ENCODE measurements at places on chromosomes 3 and 15. TPM values are rescaled to one million over a fixed set of nuclear protein-coding genes. Genes with fewer than 3 reads are reported as not detected.

GRCh38 chr15:43270676-43271306, 4.1 kb upstream of the TGM5 start:
- no peaks in the 10 kb centered on the region for H3K4me1 ChIP-seq
- H3K27ac ChIP-seq = no peak overlapping the region
- H3K36me3 ChIP-seq = no peaks in the 10 kb centered on the region
- H3K4me3 ChIP-seq = no peak overlapping the region
- no peak for DNase-seq

The TFDP2 gene
- 31.0 TPM for total RNA-seq

GRCh38 chr15:72852273-72852672, 68.7 kb upstream of the ADPGK start:
- H3K27me3 ChIP-seq = no peaks in the 10 kb centered on the region
- DNase-seq = no peak
- H3K36me3 ChIP-seq = no peaks in the 10 kb centered on the region

The GPR27 gene
- 2.6 TPM for total RNA-seq

- H3K36me3 ChIP-seq = no peaks in the 10 kb centered on the region
- H3K4me1 ChIP-seq = no peaks in the 10 kb centered on the region
- no peak for DNase-seq
- no peak overlapping the region for H3K27ac ChIP-seq
- no peak overlapping the region for H3K4me3 ChIP-seq
Observed at GRCh38 chr15:20659265-20659664, 117.7 kb upstream of the GOLGA6L6 start.

DNA sequence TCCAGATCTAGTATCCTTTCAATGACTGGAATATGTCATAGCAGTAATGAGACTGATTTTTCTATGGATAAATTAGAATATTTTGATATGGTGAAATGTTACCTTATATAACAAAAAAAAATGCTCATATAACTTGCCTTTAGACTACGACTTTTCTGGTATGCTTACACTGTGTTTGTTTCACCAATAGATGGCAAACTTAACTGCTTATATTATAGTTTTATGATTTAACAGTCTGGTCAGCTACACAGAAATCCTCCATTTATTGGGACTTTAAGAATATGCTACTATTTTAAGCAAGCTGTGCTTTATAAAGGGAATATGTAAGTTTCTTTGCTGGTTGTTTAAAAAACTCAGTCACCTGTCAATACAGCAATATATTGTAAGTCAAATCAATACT, 205.6 kb downstream of the VGLL3 start:
- H3K27ac ChIP-seq = no peak overlapping the region
- no peak overlapping the region for H3K4me3 ChIP-seq
- H3K4me1 ChIP-seq = no peaks in the 10 kb centered on the region
- H3K36me3 ChIP-seq = no peaks in the 10 kb centered on the region
- DNase-seq = no peak

DNA sequence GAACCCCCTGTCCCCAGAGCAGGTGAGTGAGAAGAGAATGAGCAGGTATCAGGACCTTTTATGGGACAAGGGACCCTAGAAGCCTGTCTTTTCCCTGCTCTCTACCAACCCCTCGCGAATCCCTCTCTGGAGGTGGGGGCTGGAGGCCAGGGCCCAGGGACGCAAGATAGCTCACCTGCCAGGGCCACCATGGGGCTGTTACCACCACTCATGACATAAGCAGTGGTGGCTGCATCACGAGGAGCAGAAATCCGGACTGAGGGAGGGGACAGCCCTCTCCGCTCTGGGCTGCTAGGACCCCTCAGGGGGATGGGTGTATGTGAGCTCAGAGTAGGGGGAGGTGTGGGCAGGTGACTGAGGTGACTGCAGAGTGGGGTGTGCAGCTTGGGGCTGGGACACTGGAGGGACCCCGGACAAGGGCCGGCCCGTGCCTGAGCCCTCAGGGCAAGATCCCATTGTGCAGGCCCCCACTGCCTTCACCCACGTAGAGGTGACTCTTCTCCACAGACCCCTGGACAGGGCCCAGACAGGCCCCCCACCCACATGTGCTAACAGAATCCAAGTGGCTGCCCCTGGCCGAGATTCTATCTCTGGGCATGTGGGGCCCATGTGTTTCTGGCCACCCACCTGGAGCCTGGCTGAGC, 190.6 kb downstream of the TBC1D2B start:
- H3K4me3 ChIP-seq = no peak overlapping the region
- no peak overlapping the region for H3K27ac ChIP-seq
- no peaks in the 10 kb centered on the region for H3K4me1 ChIP-seq
- H3K36me3 ChIP-seq = no peaks in the 10 kb centered on the region
- no peaks in the 10 kb centered on the region for H3K27me3 ChIP-seq

DNA sequence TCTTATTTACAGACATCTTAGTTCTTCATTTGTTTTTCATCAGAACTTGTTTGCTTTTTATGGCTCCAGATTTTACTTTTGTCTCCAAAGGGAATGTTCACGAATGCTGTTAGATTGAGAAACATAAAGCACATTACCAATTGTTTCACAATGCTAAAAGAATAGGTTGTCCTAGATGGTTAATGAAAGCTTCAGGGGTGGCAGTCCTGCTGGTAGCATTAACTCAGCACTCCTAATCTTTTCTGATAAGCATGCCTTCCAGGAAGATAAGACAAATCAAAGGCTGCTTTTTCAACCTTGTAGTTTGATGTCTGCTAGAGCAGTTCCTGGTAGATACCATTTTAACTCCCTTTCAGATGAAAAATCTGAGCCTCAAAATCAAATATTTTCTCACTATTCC, 619.4 kb downstream of the PYDC2 start:
- no peaks in the 10 kb centered on the region for H3K4me1 ChIP-seq
- no peak for DNase-seq
- no peak overlapping the region for H3K4me3 ChIP-seq

DNA sequence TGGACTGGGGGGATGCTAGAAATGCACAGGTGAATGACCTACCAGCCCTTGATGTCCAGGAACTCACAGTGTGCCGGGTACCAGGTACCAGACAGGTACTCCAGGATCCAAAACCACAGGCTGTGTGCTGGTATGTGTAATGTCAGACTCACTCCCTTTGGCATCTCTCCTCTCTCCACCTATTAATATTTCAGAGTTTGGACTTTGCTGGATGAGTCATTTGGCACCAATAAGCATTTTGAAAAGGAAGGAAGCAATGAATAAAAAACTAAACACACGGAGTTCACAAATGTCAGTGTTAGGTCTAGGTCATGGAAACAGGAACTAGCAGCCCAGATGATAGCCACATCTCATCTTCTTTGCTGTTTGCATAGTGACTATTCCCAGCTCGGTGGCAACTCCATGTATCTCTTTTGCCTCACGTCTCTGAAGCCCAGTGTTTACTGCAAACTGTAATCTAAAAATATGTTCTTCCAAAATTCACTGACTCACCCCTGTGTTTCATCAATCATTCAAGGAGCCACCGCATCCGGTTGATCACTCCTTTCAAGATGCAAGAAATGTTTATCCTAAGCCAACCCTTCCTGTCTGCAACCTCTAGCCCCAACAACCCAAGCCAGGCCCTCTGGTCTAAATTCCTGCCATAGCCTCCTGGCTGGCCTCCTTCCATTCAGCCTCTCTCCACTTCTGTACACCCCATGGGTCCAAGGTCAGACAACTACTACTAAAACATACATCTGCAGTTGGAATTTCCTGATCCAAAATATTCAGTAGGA, 8.4 kb downstream of the ITGB5 start:
- peak overlapping the region; percentile 0 for H3K27ac ChIP-seq
- H3K36me3 ChIP-seq = no peaks in the 10 kb centered on the region
- no peak overlapping the region for H3K4me3 ChIP-seq
- no peaks in the 10 kb centered on the region for H3K27me3 ChIP-seq

DNA sequence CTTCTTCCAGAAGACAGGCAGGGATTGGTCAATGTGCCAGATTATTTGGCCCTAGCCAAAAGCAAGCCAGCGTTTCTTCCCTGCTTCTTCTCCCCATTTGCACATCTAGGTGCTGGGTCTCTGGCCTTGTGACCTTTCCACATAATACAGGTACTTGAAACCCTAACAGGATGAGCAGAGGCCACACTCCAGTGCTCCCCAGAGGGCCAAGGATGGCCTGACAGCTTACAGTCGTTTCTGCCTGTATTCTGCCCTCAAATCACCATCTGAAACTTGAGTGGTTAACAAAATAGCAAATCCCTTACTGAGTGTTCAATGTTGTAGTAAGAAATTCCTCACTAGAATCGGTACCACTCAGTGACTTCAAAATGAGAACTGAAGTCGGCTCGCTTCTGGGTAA, 29.1 kb downstream of the MKRN2 start:
- H3K4me1 ChIP-seq = no peaks in the 10 kb centered on the region
- H3K27me3 ChIP-seq = no peaks in the 10 kb centered on the region
- H3K4me3 ChIP-seq = no peak overlapping the region
- DNase-seq = no peak

DNA sequence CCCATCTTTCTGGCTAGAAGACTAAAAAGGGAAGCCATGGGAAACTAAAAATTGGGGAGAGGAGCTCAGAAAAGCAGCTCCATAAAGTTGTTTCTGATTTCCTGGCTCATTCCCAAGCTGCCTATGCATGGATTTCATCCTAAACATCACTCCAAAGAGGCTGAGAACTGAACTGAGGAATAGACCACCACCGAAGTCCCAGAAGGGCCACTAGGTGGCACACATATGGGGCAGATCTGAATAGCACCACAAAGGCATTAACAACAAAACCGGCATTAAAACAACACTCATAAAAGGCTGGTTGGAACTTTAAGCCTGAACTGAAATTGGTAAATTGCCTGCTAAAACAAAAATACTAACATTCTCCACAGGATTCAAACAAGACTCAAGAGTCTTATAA, 106.3 kb downstream of the PLD1 start:
- H3K36me3 ChIP-seq = no peaks in the 10 kb centered on the region
- no peaks in the 10 kb centered on the region for H3K4me1 ChIP-seq
- no peaks in the 10 kb centered on the region for H3K27me3 ChIP-seq
- H3K4me3 ChIP-seq = no peak overlapping the region
- H3K27ac ChIP-seq = no peak overlapping the region
- peak; percentile 5 for DNase-seq

GRCh38 chr15:48059791-48060190, 61.0 kb upstream of the SLC24A5 start:
- no peak overlapping the region for H3K27ac ChIP-seq
- no peaks in the 10 kb centered on the region for H3K27me3 ChIP-seq
- no peaks in the 10 kb centered on the region for H3K36me3 ChIP-seq
- H3K4me1 ChIP-seq = no peaks in the 10 kb centered on the region
- H3K4me3 ChIP-seq = no peak overlapping the region

GRCh38 chr3:69842351-69842750, 103.1 kb downstream of the MITF start:
- H3K36me3 ChIP-seq = no peaks in the 10 kb centered on the region
- H3K4me1 ChIP-seq = no peaks in the 10 kb centered on the region
- DNase-seq = no peak
- H3K27me3 ChIP-seq = no peaks in the 10 kb centered on the region

The DNAJA4 gene
- 32.6 TPM for total RNA-seq

DNA sequence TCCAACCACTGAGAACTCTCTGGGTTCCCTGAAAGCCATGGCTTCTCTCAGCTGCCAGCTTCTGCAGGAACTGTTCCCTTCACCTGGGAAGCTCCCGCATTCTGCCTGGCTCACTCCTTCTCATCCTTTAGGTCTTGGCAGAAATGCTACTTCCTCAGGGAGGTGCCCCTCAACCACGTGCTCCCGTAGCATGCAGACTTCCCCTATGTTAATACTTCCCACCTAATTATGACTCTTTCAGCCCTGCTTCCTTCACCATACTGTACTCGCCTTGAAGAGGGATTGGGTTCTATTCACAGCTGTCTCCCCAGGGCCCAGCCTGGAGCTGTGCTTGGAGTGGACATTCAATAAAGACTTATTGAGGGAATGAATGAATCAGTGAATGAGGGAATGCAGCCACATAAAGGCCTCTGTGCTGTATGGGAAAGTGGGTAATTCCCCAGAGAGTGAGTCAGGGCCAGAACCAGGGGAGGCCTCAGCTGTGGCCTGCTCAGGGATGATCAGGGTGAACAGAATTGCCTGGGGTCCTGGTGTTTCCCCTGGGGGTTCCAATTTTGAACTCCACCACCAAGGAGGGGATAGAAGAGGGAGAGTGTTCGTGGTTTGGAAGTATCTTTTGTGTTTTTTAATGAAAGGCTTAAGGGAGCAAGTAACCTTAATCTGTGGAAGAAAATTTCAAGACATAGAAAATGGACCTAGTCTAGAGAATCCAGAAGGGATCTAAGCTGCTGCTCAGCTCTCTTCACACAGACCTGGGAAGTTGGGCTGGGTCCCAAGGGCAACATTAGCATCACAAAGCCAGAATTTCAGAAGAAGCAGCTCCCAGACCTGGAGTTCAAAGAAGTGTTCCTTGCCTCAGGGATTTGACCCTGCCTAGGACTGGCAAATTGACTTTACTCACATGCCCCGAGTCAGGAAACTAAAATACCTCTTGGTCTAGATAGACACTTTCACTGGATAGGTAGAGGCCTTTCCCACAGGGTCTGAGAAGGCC, 14.6 kb upstream of the FAM107A start:
- H3K27me3 ChIP-seq = peaks cover 3% of the 10 kb centered on the region
- H3K4me1 ChIP-seq = no peaks in the 10 kb centered on the region
- no peak for DNase-seq

- H3K4me1 ChIP-seq = no peaks in the 10 kb centered on the region
- DNase-seq = no peak
- H3K36me3 ChIP-seq = no peaks in the 10 kb centered on the region
- H3K27ac ChIP-seq = no peak overlapping the region
- no peaks in the 10 kb centered on the region for H3K27me3 ChIP-seq
Observed at GRCh38 chr3:112814266-112814665, 32.4 kb downstream of the CD200R1L start.

- H3K4me1 ChIP-seq = no peaks in the 10 kb centered on the region
- DNase-seq = no peak
- no peak overlapping the region for H3K4me3 ChIP-seq
- no peak overlapping the region for H3K27ac ChIP-seq
- no peaks in the 10 kb centered on the region for H3K36me3 ChIP-seq
Observed at GRCh38 chr3:135145581-135145980, 350.5 kb downstream of the EPHB1 start.

Data from CD8-positive, alpha-beta memory T cell (primary cell).